Nucleus accumbens (tissue), 56 donors: ENCODE measurements at places on chromosomes 7 and 10.

GRCh38 chr10:62492012-62492869 lies 118.1 kb downstream of the ZNF365 start:
- no peak for DNase-seq

GRCh38 chr7:881441-882234 lies 5.3 kb downstream of the GET4 start:
- no peak for DNase-seq

DNA sequence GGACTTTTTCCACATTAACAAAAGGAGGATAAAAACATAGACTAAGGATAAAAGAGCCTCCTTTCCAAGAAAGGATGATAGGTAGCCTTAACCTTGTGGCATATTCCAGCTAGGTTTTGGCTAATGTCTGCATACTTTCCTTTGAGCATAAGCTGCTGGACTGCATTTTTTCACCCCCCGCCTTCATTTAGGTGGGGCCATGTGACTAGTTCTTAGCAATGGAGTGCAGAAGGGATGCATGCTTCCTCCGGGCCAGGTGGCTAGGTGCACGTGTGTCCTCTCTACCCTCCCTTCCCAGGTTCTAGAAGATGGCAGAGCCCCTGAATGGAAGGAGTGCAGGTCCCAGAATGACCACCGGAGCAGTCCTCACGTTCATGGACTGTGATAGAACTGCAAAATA lies 59.8 kb downstream of the BPGM start:
- DNase-seq: no peak

GRCh38 chr10:118266098-118266748 lies 75.9 kb downstream of the FAM204A start:
- DNase-seq: no peak

DNA sequence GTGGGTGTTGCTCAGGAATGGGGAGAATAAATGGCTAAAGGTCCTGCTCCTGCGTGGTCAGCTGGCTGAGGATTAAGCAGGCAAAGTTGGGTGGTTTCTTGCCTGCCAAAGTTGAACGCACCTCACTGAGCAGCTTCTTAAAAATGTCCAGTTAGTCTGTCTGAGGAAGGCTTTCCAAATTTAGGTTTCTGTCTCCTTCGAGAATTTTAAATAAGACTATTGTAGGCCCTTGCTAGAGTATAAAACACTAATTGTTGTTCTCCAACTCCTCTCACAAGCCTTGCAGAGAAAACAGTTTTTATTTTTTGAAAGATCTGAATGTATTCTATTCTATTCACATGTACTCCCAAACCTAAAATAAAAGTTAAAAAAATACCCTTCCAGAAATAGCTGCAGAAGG lies 122.0 kb upstream of the LAMB4 start:
- no peak for DNase-seq

DNA sequence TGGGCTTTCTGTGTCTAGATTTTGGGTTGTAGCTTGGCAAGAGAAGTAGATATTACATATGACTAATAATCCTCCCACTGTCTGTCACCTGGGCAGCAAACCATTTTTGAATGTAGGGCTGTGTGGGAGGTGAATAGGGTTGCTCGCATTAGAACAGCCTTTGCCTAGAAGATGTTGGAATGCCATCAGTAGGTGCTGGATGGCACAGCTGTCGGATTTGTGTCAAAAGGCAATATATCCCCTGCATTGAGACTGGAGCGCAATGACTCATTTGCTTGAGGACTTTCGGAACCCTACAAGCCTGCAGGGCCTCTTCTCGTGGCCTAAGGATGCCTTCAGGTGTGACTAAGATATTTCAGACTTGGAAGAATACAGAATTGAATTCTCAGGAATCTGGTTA lies 323.8 kb downstream of the GPR158 start:
- DNase-seq: peak; percentile 24

- no peak for DNase-seq
These were observed 66.5 kb downstream of the VWA2 start for GRCh38 chr10:114305521-114305925.

GRCh38 chr7:52447581-52448180 lies 587.8 kb upstream of the POM121L12 start:
- no peak for DNase-seq

DNA sequence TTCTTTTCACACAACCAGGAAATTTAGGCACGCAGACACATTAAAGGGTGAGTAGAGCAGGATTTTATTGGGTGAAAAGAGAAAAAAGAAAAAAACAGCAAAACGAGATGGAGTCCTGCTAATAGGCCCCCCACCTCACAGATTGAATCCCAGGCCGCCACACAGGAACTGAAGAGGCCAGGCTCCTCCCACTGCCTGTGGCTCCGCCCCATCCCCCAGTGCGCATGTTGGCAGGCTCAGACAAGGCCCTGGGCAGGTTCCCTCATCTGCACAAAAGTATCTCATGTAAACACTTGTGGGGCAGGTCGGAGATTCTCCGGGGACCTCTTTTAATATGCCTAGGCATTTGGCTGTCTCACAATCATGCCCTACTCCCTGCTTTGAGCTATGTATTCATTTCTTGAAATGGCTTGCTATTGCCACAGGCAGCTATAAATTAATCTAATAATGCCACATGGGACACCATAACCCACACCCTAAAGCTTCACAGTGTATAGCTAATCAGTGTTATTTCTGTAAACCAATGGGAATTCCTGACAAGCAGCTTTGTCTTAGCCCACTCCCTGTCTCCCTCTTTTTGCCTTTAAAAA lies 76.2 kb upstream of the KIF5B start:
- no peak for DNase-seq

DNA sequence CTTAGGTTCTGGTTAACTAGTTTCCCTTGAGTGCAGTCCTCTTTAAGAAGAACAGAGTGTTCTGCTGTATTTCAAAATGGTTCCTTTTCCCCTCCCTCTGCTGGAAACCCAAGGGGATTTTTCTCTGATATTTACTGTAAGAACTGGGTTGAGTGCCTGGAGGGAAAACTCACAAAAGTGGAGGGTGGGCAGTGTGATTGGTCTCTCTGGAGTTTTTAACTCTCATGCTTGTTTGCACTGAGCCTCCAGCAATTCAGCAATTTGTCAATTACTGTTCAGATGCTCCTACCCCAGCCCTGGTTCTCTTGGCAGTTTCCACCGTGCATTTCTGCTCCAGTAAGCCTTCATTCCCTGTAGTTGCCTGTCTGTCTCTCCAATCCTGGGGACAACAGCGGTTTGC lies 273.4 kb upstream of the SORCS1 start:
- DNase-seq: no peak

DNA sequence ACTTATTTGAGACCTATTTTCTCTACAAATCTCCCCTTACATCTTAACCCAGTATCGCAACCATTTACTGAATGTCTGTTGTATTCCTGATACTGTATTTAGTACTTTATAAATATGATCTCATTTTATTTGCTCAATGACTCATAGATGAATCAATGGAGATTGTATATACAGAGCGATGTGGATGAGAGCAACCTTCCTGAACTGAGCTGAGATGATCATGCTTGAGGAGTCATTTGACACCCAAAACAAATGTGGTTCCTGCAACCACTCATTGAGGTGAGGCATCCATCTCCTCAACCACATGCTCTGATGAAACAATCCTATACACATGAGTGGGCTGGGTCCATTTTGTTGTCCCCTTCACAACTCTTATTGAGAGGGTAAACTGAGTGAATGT lies 250.0 kb downstream of the CDC14C start:
- no peak for DNase-seq

- no peak for DNase-seq
These were observed 109.0 kb downstream of the CCDC71L start for GRCh38 chr7:106551936-106552335.

GRCh38 chr7:55365205-55365674 lies at the start of gene LANCL2:
LANCL2 (plus strand) TSS chr7:55365337; CDS start chr7:55366026, 689 bp downstream.
- DNase-seq: no peak

DNA sequence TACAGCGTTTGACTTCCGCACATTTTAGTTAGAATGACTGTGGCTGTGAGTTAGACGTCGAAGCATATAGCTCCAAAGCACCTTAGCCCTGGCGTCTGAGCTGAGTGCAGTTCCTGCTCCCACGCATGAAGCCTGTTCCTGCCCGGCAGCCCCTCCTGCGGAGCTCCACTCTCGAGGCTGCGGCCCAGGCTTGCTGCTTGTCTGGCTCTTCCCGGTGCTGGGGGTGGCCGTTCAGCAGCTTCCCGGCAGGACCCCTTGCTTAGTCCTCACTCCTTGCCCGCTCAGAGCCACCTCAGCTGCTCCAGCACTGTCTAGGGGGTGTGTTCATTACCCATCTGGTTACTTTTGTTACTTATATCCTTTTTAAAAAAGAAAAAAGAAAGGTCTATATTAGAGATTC lies 88.1 kb upstream of the DNAJB6 start:
- no peak for DNase-seq

DNA sequence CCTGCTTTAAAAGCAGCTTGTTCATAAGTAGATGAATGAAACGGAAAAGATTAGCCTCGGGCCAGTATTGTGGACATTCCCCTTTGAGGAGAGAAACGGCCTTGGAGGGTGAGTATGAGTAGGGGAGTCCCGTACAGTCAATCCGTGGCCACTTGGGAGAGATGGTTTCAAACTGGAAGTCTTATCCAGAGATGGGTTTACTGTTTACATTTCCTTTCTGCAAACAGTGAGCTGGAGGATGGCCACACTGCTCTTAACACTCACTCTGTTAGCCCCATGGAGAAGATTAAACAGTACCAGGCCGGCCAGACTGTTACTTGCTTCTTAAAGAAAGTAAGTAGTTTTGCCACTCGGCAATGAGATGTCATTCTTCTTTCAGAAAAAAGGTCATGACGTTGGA lies 20.3 kb downstream of the CALHM2 start:
- no peak for DNase-seq

DNA sequence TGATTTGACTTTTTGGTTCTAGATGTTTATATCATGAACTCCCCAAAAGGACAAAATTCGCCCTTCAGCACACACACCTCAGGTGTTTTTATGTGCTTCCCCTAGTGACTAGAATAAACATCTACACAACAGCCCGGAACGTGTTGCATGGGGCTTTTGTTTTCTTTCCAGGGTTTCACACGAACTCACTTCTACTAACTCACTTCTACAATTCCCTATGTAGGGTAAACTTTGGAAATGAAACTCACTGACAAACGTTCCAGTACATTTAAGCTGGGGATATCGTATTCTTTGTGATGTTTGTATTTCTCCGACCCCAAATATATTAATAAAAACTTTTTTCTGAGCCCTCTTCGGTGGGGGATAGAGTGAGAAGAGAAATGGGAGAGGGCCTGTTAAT lies 1.4 kb downstream of the TRA2A start:
- DNase-seq: no peak

GRCh38 chr10:80204677-80205476 lies 460 bp downstream of the ANXA11 start:
- DNase-seq: no peak

GRCh38 chr7:124843336-124843735 lies 77.7 kb upstream of the GPR37 start:
- no peak for DNase-seq

- DNase-seq: no peak
These were observed 105.0 kb downstream of the KMT2C start for GRCh38 chr7:152330827-152331226.

DNA sequence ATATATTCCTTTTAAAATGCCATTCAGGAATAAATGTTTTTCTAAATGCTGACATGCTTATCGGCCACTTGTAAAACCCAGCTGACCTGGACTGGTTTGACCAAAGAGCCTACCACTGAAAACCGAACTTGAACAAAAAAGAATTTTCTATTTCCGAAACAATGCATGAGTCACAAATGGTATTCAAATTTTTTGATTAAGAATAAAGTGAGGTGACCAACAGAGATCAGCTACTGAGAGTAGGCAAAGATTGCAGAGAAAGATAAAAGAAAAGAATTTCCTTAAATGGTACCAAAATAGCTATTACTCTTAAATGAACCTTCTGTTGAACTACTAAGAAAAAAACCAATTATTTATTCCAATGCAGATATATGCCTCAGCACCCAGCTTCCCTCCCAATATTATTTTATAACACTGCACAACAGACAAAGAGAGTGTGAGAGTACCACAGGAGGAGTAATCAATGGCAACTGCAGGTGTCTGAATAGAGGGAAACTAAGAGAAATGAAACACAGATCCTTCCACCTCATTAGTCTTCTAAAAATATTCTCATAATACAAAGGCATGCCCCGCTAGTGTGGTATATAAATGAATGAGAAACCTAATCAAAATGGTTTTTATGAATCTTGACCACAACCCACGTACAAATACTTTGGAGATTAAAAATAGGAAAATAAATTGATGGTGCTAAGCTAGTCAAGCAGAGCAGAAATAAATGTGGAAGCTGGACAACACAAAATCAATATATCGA lies 20.1 kb downstream of the OSBPL3 start:
- no peak for DNase-seq

GRCh38 chr10:96857301-96858012 lies 25.4 kb downstream of the LCOR start:
- no peak for DNase-seq

DNA sequence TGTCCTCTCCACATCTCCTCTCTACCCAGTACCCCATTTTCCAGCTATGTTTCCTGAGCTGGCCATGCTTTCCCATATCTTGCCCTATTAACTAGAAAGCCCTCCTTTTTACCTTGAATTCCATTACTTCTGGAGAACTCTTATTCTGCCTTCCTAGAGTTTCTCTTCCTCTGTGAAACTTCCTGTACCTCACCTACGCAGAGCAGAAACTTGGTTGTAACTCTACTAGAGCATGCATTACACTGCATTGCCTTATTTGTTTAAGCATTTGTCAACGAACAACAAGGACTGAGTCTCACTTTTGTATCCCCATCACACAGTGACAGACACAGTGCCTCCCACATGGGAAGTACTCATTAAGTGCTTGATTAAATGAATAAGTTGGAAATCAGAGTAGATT lies 36.4 kb downstream of the VCL start:
- DNase-seq: no peak

DNA sequence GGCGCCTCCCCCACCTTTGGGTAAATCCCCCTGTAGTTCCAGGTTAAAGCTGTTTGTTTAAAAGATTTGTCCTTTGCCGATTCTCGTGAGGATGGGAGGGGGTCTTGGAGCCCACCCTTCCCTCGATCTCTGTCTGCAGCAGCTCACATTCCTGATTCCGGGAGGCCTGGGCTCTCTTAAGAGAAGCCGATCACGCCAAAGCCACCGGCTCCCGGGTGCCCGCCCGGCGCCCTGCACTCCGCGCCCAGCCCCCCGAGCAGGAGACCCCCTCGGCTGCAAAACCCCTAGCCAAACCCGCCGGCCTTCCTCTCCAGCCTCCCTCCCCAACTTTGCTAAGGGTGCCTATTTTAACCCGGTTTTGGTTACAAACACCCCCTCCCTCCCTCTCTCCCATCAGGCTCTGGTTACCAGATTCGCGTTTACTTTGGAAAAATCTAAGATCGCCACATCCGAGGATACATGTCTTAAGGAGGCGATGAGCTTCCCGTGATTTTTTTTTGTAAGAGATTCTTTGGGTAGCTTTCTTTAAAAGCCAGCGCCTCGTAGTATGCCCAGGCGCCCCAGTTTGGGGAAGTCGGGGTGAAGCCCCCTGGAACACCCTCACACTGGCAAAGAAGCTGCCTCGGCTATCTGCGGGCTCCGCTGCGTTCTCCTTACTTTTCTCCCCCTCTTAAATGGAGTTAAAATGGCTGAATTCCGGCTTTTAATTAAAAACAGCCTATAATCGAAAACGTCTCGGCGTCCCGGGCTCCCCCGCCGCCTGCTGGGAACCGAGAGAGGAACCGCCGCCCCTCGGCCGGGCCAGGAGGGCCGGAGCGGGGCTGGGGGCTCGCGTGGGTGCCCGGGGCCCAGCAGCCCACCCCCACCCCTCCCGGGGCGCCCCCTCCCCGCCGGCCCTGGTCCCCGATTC lies 983 bp downstream of the TNRC18 start:
- no peak for DNase-seq

GRCh38 chr10:118977835-118978234 lies 51.7 kb upstream of the NANOS1 start:
- no peak for DNase-seq

- no peak for DNase-seq
These were observed 34.4 kb downstream of the ZMIZ1 start for GRCh38 chr10:79103129-79103528.

- no peak for DNase-seq
These were observed 558.1 kb downstream of the PTPRN2 start for GRCh38 chr7:158029509-158029908.
